ENCODE measurements at places on chromosomes 7 and 10.

DNA sequence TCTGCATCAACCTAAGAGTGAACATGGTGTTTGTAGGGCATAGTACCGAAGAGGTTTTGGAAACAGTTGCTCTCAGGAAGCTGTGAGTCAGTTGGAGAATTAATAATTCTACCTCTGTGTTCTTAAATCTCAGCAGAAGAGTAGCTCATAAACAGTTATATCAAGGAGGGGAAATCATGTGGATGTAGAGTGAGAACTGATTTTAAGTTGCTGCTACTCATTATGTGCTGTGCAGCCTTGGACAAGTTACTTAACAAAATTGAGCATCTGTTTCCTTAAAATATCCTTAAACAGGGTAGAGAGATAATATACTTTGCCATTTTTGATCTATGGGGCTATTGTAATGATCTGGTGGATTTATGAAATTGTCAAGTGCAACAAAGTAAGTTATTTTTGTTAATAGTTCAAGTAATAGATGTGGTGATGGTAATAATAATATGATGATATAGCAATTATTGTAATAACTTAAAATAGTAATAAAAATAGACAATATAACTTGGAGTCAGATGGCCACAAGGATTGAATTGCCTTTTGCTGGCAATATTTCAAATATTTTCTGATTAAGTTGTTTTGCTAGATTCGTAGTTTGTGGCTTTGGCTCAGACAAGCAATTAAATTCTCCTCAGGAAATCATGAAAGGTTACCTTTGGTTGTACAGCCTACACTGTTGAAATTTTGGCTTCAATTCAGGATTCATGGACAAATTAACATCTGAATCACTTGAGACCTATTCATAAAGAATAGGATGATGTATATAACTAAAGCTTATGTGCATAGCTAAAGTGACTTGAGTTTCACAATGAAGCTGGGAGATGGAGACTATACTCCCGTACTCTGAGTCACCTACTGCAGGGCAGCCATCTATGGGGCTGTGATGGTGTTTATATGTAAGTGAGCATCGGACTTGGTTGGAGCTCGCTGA, 228.5 kb downstream of the CDK14 start:
- DNase-seq, result no peak

DNA sequence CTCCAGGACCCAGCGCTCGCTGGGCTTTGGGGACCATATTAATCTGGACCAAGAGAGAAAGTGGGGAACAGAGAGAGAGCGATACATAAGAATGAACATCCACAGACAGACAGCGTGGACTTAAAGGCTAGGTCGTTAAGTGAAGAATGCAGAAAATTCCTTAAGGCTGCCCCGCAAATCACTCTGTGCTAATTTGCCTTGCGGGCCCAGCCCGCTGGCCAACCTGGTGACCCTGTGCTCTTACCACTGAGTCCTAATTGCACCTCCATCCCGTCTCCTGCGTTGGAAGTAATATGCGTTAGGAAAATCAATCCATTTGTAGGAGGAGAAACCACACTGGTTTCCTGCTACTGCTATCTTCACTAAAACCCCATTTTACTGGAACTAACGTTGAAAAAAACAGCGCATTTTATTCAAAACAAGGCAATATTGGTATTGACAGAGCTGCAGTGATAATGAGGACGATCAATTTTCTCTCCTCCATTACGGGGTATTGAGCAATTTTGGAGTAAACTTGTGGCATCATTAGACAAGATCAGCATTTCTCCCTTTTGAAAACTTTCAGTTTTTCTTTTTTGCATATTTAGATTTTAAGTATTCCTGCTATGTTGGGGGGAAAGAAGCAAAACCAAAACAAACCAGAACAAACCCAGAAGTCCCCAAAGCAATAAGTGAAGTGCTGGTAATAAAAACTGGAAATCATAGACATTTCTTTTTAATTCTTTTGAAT, 85.2 kb downstream of the WDFY4 start:
- no peak for DNase-seq

DNA sequence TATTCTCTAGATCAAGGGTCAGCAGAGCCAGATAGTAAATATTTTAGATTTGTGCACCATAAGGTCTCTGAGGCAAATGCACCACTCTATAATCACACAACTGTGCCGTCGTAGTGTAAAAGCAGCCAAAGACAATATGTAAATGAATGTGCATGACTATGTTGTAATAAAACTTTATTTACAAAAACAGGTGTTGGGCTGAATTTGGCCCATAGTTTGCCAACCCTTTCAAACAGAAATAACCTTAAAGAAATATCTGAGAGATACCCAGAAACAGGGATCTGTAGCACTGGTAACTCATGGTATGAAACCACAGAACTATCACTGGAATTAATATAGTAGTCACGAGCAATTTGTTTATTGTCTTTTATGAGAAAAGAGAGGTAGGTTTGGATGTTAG, 86.0 kb downstream of the ARID5B start:
- DNase-seq, result no peak

- DNase-seq, result no peak
Observed at GRCh38 chr7:82441669-82442478, 1.7 kb downstream of the CACNA2D1 start.

GRCh38 chr7:136594739-136595144, 273.7 kb upstream of the CHRM2 start:
- DNase-seq, result no peak

- DNase-seq, result no peak
Observed at GRCh38 chr7:104784686-104785085, 229.3 kb upstream of the KMT2E start.
